ENCODE measurements at places on chromosomes 2 and 18.

DNA sequence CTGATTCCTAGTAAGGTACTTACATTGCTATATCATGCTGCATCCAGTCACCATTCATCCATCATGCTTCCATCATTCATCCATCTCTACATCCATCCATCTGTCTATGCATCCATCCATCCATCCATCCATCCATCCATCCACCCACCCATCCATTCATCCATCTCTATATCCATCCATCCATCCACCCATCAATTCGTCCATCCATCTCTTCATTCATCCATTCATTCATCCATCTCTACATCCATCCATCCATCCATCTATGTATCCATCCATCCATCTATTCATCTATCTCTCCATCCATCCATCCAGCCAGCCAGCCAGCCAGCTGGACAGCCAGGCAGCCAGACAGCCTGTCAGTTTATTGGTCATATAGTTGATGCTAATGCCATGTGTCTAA, 20.7 kb downstream of the PRKCE start:
- DNase-seq: no peak

- DNase-seq: no peak
Observed at GRCh38 chr2:163665817-163666216, 70.0 kb downstream of the FIGN start.

- DNase-seq: no peak
Observed at GRCh38 chr2:158101384-158101926, at the start of gene UPP2. Gene UPP2 (plus strand): TSS chr2:158101876. CDS start chr2:158102064, 188 bp downstream.

- no peak for DNase-seq
Observed at GRCh38 chr18:11031966-11032365, 117.4 kb downstream of the PIEZO2 start.

- no peak for DNase-seq
Observed at GRCh38 chr2:10894264-10894935, 17.3 kb upstream of the KCNF1 start.

GRCh38 chr2:95310651-95311050, 13.5 kb downstream of the KCNIP3 start:
- no peak for DNase-seq

GRCh38 chr2:172677363-172677762, 58.3 kb upstream of the RAPGEF4 start:
- DNase-seq: no peak

DNA sequence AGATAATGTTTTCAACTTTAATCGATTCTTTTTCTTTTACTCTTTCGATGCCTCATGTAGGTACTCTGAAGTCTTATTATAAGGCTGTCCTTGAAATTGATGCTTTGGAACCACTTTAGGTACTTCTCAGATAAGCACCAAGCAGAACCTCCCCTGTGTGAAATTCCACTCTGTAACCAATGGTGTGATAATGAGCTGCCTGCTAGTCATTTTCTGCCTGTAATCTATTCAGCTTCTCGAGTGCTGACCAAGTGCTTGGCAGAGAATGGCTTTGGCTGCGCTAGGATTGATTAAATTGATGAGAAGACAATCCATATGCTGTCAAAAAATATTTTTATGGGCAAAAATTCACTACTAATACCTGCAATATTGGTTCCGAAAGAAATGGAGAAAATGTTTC, 132.1 kb upstream of the STON1 start:
- DNase-seq: no peak

DNA sequence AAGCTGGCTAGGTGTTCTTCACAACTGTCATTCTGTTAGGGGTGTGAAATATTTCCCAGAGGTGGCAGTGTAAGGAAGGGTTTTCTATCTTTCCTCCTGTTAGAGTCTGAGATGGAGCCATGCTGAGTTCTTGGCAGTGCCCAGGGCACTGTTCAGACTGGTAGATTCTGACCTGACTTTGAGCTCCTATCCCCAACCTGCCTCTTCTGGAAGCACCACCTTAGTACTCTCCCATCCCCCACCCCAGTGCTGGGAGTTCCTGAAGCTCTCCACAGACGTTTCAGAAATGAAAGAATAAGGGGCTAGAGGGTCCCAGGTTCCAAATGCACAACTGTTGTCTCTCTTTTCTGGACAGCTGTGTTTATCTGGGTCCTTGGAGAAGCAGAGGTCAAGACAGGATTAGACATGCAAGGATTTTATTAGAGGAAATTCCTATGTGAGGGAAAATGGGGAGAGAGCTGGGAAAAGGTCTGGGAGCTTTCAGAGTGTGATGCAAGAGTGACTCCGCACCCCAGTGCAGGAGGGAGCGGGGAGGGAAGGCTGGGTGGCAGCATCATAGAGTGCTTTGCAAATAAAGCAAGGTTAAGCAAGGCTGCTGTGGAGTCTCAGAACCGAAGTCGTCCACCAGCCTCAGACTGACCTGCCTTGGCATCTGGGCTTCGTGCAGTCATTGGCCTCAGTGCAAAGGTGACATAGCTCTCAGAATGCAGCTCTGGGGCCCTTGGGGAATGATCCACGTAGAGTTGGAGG, 75.5 kb downstream of the SLC4A3 start:
- DNase-seq: no peak

DNA sequence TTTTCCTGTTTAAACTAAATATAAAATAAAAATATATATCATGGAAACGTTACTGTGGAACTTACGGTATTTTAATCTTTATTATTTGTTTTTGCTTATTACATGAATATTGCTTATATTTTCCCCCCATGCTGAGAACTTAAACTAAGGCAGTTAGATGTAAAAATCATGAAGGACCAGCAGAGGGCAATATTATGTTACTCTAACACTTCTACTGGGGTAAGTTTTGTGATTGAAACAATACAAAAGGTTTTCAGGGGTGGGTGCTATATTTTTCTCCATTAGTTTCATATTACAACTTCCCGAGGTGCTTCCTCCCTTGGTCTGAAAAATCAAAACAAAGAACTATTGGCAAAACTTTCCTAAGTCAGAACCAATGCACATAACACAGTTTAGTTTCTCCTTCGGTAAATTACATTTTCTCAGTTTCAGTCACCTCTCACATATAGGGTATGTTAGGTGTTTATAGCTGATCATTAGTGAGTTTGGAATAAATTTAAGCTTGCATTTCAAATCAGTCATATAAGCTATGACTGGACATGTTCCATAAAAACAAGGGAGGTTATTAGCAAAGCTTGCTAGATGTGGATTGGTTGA, 54.8 kb downstream of the ZNF407 start:
- DNase-seq: no peak

DNA sequence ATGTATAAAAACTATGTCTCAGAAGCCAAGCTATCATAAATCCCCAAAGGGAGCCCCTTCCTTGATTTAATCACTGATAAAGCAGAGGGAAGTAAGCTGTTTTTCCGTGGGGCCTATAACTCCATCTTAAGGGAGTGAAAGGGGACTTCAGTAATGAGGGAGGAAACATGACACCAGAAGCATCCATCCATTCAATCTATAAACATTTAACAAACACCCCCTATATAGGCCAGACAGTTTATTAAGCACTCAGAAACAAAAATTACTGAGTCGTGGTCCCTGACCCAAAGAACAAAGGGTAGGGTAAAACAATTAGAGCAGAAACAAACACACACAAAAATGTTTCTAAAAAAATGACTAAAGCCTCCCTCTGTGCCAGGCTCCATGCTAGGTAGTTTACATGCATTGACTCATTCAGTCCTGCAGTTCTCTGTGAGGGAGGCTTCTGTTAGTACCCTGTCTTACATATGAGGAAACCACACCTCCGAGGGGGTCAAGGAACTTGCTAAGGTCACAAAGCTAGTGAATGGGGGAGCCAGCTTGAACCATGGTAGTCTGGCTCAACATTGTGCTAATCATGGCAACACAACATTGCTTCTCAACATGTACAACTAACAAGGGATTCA, 472.1 kb downstream of the CDH2 start:
- DNase-seq: no peak

DNA sequence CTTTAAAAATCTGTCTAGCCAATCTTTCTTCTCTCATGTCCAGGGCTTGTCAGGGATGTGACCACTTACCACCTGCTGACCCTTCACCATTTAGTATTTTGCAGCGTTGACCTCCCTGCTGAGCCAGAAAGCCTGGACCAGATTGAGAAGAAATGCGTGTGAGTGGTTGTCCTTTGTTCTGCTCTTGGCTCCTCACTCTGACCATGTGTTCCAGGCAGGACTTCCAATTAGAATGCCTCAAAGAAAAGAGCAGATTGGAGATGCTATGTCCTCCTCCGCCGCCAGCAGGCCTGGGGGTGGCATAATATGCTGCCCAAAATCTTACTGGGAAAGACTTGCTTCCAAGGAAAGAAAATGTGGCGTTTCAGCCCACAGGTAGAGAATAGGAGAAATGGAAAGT, 894.1 kb downstream of the SLC4A3 start:
- no peak for DNase-seq

GRCh38 chr2:119233326-119234020, 9.8 kb downstream of the STEAP3 start:
- no peak for DNase-seq

- DNase-seq: no peak
Observed at GRCh38 chr2:37907501-37908225, 17.4 kb upstream of the RMDN2 start.

GRCh38 chr2:218745559-218746469, 35.2 kb downstream of the TTLL4 start:
- no peak for DNase-seq

GRCh38 chr2:151792589-151792988, 35.6 kb downstream of the ARL5A start:
- DNase-seq: no peak

DNA sequence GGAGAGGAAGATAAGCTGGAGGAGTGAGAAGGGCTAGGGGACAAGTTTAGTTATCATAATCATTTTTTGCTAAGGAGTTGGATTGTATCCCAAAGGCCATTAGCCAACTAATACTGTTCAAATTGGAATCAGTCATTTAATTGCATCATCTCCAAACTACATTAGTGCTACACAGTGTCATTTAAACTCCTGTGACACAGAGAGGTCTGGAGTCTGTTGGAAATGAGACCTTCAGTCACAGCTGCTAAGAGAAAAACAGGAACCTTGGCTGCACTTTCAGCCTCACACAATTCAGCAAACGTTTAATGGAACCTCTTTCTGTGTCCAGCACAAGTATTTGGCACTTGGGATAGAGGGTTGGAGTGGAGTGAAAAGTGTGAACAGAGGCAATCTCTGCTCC, 175.5 kb upstream of the MGAT5 start:
- DNase-seq: no peak

GRCh38 chr2:112618383-112618782, 27.4 kb upstream of the SLC20A1 start:
- DNase-seq: no peak

- no peak for DNase-seq
Observed at GRCh38 chr18:37694516-37694915, 128.9 kb upstream of the CELF4 start.

- no peak for DNase-seq
Observed at GRCh38 chr2:164975891-164976290, 20.6 kb upstream of the SLC38A11 start.

DNA sequence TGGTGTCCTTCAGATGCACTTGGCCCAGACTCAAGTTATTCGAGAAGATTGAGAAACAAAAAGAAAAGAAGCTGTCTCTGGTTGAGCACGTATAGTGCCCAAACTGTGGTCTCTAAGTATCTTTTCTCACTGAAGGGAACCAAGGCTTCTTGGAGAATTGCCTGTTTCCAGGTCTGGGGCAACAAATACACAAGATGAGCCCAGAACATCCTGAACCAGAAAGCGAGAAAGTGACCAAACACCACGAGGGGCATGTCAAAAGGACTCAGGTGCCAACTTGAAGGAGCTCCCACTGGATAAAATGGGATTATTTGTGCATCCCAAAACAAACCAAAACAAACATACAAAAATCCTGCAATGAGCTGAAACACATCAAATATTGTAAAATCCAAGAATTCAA, 13.6 kb upstream of the ATOH8 start:
- no peak for DNase-seq

DNA sequence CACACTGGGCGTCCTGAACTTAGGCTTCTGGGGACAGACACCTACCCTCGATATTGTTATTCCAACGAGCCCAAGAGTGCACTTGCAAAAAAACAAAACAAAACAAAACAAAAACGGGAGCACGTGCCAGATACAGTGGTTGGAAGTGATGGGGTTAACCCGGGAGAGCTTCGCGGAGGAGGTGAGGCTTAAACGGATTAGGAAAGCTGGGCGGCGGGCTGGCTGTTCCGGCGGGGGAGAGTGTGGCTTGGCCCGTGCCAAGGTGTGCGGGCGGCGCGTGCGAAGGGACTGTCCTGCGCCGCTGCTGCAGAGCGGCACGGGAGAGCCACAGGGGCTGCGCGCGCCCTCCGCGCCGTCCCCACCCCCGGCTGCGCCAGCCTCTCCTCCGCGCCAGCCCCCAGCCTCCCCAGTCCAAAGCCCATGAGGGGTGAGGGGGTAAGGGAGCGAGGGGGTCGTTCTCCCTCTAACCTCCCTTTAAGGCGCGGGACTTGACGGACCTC, 1.5 kb upstream of the SLC30A3 start:
- no peak for DNase-seq

DNA sequence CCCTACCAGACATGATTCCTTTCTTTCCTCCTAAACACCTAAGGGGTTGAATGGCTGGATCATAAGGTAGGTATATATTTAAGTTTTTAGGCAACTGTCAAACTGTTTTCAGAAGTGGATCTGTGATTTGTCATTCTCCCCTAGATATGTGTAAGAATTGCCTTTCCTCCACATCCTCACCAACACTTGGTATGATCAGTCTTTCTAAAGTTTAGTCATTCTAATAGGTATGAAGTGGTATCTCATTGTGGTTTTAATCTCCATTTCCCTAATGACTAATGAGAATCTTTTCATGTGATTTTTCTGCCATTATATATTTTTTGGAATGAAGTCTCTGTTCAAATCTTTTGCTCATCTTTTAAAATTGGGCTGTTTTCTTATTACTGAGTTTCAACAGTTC, 122.1 kb downstream of the TFCP2L1 start:
- no peak for DNase-seq

DNA sequence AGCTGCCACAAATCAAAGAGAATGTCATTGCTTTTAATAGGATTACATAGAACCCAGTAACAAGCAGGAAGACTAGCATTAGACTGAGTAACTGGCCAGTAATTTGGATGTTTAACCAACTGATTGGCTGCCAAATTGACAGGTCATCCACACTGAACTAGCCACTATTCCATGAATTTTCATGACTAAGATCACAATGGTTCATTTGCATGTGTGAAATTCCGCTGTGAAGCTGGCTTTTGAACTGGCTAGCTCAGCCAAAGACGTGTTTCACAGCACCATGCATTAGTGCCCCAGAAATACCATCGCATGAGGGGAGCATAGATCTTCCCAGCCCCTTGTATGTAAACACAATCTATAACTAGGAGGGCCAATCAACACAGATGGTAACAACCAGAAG, 649.8 kb downstream of the ARHGAP15 start:
- DNase-seq: no peak

- DNase-seq: no peak
Observed at GRCh38 chr2:99747842-99748241, 258.0 kb upstream of the REV1 start.

All from tibial artery (tissue), 4 donors.